Iris pigment epithelial cell (primary cell): ENCODE measurements at places on chromosomes 1 and 21.

DNA sequence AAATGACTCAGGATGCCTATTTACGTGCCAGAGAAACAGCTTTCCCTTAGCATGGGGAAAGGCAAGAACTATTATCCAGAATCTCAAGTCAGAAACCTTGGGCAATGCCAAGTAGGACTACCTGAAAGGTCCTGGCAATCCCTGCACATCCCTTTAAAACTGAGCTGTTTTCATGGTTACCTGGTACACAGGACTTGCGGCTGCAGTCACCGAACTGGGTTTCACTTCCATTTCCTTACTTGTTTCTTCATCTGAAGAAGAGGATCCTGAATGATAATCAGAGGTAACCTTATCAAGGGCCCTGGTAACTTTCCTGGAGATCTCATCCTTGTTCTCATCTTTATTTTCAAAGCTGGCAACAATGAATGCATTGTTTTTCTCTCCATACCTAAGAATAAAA lies 14.3 kb downstream of the BTG3 start:
- no peak for DNase-seq

DNA sequence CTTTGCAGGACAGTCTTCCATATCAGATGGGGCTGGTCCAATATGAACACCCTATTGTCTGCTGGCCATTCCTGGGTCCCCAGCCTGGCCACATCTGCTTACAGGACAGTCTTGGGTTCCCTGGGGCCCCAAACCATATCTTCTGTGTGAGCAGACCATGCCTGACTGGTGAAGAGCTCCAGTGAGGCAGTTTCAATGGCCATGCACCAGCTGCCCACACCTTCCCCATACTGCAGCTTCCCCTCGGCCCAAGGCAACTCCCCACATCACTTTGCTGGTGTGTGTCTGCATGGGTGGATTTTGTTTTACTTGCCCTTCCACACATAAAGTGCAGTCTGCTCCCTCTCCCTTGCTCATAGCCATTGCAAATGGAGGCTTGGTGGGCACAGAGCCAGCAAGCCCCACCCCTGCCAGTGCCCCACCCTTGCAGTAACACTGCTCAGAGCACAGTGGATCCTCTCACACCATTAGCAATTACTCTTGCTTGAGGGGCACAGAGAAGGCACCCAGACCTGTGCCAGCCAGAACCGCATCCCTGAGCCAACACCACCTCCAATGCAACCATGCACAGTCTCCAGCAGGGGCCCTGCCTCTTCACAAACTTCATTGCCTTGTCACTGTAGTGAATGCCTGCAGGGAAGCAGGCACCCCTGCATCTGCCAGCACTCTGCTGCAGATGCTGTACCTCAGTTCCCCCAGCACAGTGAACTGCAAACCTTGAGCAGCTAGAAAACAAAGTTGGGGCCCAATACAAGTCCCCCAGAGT lies 474.5 kb upstream of the BEND5 start:
- no peak for DNase-seq

DNA sequence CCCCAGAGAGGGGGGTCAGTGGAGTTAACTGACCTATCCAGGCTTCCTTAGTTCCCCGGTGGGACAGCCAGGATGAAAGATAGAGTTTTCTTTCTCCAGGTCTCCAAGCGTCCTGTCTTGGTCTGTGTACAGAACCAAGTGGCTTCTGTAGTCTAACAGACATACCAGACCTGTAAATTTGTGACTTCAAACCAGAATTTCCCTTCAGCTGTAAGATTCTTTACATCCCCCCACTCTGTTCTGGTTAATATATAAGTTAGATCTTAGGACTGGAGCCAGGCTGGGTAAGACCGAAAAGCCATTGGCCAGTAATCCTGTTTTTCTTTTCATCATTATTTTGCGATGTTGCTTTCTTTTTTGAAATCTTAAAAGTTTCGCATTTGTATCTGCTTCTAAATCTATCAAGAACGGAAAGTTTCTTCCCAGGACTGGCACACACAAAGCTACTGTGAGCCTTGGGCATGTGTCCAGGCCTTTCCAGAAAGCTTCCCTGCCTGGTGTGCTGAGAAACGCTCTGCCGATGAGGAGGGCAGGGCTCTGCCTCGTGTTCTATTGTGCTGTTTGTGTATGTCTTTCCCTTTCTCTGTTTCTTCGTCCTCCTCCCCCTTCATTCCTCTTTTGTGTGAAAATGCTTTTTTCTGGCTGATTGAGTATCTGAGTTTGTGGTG lies 72.3 kb downstream of the RGL1 start:
- peak; percentile 49 for DNase-seq

GRCh38 chr1:22075718-22076117 lies 23.2 kb downstream of the CDC42 start:
- no peak for DNase-seq

GRCh38 chr1:116504308-116505156 lies 66.3 kb downstream of the CD58 start:
- peak; percentile 90 for DNase-seq

DNA sequence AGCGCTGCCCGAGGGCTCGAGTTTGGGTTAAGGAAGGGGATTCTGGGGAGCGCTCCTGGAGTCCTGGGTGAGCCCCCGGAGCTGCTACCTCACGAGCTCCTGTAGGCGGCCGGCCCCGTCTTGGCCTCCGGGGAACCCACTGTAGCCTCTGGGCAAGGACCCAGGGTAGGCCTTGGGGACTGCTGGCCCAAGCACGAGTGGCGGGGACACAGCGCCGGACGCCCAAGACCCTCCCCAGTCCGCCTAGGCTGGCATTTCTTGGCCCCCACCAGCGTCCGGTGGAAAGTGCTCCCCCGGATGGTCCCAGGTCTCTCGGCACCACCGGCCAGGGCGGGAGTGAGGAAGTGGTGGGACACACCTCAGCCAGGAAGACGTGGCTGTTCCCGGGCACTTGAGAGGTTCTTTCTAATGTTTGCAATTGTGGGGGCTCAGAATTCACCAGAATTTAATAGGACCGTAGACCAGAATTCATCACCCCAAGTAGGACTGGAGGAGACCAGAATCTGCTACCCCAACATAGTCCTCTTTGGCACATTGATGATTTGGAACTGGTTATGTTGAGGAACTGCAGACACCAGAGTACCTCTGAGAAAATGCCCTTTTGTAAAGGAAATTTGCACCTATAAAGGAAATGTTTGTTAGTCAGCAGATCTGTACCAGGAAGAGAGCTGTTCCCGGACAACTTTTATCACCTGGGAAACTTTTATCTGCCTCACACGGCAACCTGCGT lies 622 bp upstream of the TMPRSS2 start:
- no peak for DNase-seq

DNA sequence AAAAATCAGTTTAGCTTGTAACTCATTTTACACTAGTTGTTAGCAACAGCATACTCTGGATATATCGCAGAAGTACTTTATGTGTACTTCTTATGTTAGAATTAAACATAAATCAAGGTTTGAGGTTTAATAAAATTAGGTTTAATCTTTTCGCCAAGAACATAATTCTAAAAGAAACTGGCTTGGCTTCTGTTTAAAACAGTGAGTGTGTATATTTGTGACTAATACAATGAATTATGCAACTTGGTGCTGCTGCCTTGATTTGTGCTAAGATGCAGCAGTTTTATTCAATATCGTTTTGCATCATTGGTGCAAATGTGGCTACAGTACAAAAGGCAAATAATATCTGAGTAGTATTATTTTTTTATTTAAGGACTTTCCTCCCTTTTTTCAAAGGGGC lies 44.8 kb downstream of the USP25 start:
- DNase-seq = peak; percentile 80

- no peak for DNase-seq
Observed at GRCh38 chr1:229229721-229230139, 41.2 kb upstream of the RAB4A start.

- DNase-seq = peak; percentile 95
Observed at GRCh38 chr1:159000625-159001024, 9.1 kb upstream of the IFI16 start.

DNA sequence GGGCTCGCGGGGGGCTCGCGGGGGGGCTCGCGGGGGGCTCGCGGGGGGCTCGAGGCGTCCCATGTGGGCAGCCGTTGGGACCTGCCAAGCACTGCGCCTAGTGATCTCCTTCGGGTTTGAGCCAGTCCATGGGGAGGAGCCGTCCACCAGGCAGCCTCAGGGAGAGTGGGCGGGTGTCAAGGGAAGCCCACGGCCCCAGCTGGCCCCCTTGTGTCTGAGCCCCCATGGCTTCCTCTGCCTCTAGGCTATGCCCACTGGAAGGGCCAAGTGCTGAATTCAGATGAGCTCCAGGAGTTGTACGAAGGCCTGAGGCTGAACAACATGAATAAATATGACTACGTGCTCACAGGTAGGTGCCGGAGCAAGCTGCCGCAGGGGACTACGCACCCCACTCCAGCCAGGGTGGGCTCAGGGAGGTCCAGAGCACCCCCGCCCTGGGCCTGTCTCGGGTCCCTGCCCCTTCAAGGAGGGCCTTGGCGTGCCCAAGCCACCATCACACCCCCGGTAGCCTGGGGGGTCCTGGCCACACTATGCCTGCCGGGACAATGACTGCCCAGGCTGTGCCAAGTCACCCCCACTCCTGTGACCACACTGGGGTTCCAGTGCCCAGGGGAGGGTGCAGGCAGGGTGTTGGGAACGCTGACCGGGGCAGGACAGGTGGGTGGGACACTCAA lies 22.6 kb downstream of the PDXK start:
- DNase-seq = no peak

DNA sequence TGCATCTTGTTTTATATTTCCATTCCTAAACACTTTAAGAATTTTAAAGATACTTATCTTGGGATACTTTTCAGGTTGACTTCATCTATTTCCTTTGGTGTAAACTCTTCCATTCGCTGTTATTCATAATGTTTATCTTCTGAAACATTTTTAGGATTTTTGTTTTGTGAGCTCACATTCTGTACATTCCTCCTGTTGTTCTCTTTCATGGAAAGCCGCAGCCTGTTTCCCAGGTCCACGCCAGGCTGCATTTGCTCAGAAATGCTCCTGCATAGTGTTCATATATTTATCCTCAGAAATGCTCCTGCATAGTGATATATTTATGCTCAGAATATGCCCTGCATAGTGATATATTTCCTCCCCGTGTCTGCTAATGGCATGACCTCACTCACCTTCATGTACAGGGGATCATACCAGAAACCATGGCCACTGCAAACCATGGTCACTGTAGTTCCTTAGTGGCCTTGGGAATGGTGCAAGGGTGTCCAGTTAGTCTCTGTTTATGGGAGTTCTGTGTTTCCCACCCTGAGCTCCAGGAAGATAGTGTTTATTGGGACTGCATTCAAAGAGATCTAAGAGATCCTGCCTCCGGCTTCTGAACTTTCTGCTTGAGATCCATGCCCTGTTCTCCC lies 153.9 kb upstream of the GREM2 start:
- DNase-seq = peak; percentile 88

DNA sequence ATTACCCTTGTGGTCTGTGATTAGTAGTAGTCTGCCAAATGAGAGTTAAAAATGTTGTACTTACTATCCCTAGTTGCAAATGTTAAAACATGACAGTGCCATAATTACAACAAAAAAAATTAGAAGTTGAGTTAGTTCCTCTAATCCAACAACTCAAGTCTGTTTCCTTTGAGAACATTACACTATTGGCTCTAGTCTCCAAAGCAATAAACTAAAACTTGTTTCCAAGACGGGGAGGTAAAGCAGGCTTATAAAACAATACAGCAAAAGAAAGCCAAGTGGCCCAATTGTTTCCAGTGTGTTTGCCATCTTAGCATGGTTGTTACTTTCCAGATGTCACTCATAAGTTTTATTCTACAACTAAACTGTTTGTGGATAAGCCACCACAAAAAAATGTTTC lies 11.6 kb downstream of the KYAT3 start:
- DNase-seq = no peak

DNA sequence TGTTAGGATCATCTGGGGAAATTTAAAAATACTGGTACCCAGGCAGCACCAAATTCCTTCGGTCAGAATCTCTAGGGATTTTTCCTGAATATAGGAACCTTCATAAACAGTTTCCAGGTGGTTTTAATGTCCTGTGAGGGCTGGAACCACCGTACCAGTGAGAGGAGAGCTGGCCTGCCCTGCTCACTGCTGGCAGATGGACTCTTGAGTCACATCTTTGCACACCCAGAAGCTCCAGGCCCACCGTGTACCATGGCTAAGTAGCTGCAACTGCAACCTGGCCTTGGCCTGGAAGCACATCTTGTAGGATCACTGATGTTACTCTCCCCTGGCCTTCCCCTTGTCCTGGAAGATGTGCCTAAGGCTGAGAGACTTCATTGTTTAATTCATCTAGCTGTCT lies 181.5 kb downstream of the DISC1 start:
- DNase-seq = no peak

- no peak for DNase-seq
Observed at GRCh38 chr1:201185123-201185453, 5.5 kb upstream of the IGFN1 start.

DNA sequence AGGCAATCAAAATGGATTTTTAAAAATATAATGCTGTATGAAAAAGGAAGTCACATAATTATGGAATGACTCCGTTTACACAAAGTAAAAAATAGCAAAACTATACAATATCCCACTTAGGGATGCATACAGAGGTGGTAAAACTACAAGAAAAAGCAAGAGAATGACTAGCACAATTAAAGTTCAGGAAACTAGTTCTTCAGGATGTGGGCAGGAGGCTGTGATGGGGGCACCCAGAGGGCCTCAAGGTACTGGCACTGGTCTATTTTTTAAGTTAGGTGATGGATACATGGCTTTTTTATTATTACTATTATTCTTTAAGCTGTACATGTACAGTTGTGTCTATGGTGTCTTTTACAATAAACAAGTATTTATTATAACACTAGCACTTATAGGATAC lies 1.4 kb upstream of the ZC3H12A start:
- no peak for DNase-seq

DNA sequence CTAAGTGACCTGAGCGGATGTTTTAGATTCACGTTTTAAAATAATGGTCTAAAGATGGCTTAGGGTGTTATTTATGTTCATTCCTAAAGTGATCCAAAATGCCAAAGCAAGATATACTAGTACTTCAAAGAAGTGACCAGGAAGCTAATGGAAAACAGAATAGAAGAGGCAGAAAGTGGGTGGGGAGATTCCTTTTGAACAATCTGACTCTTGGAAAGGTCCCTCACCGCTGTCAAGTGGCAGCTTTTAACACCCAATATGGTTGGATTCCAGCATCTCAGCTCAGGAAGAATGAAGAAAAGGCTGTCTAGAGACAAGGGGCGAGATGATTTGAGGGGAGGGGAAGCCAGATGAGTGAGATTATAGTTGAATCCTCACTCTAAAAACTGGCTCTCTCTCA lies 90.3 kb downstream of the SCMH1 start:
- peak; percentile 25 for DNase-seq

DNA sequence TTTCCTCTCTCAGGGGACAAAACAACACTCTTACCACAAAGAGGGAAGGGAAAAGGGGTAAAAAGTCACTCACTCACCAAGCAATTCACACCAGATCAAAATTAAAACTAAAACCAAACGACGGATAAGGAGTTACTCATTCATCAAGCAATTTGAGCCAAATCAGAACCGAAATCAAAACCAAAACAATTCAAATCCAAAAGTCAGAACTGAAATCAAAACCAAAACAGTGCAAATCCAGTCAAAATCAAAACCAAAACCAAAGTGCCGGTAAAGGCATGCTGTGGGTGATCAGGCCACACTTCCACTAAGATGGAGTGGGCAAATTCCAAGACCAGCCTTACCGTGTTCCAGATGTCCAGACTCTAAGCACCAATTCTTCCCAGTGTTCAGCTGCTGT lies 717.9 kb downstream of the AMY1C start:
- no peak for DNase-seq
